ENCODE measurements at places on chromosomes 6 and 20.
A peak's percentile ranks its signal among the peaks of the same experiment; 100 is the strongest.

DNA sequence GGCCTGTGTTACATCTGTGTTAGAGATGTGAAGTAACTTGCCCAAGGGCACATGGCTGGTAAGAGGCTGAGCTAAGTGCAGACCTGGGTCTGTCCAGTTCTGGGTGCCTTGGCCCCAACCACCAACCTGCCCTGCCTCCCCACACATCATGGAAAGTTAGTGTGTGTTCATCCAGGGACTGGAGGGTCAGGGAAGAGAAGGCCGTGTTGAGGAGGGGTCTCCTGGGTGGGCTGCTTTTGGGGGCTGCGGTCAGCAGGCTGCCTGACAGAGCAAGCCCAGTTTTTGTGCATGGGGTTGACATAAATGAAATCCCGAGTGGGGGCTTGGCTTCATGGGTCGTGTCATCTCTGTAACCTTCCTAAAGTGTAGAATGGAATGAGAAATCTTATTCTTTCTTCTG lies 10.9 kb downstream of the PYGB start:
- no peak for DNase-seq

DNA sequence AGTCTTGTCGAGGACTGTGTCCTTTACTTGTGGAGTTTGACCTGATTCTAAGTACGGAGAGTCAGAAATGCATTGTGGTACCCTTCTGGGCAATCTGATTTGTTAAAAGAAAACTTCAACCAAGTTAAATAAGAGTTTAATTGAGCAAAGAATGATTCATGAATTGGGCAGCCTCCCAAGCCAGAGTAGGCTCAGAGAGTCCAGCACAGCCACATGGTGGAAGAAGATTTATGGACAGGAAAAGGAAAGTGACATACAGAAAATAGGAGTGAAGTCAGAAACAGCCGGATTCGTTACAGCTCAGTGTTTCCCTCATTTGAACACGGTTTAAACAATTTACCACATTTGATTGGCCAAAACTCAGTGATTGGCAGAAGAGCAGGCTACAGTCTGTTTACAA lies 329.2 kb downstream of the DHX35 start:
- no peak for DNase-seq

- no peak for DNase-seq
Measured at GRCh38 chr6:11212664-11213063, 19.8 kb downstream of the NEDD9 start.

- no peak for DNase-seq
Measured at GRCh38 chr6:166935353-166935752, 21.0 kb downstream of the RNASET2 start.

DNA sequence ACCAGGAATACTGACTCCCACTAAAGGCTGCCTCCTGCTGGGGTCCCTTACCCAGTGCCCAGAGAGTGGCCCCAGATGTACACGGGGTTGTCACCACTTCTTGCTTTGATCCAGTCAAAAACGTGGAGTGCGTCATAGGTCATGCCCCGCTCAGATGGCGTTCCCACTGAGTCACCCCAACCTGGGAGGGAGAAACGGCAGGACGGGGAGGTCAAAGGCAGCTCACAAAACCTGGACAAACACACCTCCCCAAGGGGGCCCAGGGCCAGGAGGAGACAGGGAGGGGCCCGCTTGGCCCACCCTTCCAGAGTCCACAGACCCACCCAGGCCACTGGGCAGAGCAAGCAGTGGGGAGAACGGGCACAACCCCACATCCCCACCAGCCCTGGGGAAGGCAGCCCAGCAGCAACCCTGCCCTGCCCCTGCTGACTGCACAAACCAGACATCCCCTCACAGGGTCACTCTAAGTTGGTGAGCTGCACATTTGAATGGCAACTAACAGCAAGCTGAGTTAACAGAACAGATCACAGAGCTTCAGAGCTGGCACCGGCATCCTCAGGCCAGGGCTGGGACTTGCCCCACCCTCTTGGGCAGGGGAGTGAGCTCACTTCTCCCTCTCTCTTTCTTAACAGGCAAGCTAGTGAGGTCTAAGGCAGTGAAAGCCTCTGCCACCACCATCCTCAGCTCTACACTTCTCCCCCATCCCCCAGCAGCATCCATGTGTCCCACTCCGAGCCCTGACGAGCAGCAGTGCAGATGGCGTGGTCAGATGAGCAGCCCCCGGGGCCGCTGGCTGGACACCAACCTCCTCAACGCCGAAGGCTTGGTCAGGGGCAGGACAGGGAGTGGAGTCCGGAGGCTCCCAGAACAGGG lies 61.7 kb downstream of the PYGB start:
- DNase-seq = peak; percentile 44

DNA sequence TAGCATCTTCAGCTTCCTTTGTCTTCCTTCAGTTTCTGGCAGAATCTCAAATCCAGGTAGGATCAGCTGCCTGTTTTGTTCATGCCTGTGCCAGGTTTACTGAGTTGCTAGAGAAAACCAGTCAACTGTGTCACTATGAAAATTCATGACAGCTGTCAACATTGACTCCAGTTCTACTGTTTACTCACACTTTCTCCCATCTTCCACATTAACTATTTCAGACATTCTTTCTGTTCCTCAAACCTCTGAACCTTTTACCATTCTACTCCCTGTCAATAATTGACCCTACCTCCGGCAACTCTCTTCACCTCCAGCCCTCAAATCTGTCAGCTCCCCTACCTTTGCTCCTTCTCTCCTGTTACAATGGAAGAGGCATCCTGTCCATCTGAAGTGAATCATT lies 8.5 kb downstream of the ENPP4 start:
- no peak for DNase-seq

All from AG04449 (cell line).